ENCODE measurements at places on chromosomes 1 and 21.

- no peak for DNase-seq
These were observed 975.7 kb upstream of the PRMT6 start for GRCh38 chr1:106080608-106081325.

GRCh38 chr1:241352401-241352800 lies 4.6 kb downstream of the RGS7 start:
- no peak for DNase-seq

- no peak for DNase-seq
These were observed 28.6 kb downstream of the AGPAT3 start for GRCh38 chr21:43893536-43894205.

DNA sequence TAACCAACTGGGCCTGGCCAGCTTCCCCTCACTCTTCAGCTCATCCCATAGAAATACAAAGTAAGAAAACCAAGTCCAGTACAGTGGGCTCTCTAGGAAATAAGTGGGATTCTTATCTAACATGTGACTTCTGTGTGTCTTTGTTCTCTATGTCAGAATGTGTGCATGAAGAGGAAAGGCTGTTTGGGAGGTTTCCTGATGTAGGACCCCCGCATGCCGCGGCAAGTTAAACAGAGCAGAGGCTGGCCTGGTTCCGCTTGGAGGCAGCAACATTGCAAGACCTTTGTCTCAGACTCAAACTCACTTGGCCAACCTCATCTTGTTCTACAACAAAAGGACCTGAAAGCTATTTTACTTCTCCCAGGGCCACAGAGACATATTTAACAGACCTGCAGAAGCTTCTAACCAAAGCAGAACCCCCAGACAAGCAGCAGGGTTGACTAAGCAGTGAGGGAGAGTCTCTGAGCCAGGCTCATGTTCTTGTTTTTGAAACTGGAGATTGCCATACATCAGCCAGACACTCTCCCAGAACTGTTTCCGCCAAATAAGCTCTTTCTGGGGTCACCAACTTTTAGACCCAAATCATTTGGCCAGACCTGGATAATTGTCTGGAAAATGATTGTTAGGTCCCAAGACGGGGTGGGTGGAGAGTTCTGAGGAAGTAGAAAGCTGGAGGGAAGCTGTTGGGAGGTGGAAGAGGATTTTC lies 6.2 kb downstream of the MTARC2 start:
- no peak for DNase-seq

DNA sequence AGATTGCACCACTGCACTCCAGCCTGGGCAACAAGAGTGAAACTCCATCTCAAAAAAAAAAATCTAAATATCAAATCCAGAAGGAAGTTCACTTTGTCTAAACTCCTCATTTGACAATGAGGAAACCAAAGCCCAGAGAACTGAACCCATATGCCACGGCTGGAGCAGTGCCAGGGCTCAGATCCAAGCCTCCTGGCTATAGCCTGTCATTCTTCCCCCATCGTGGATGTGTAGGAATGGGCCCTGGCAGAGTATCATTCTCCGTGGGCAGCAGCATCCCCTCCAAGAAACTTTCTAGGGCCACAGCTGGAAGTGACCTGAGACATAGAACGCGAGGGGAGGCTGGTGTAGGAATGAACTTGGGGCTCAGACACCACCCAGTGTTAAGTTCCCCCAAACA lies 47.2 kb downstream of the CAPN9 start:
- no peak for DNase-seq

DNA sequence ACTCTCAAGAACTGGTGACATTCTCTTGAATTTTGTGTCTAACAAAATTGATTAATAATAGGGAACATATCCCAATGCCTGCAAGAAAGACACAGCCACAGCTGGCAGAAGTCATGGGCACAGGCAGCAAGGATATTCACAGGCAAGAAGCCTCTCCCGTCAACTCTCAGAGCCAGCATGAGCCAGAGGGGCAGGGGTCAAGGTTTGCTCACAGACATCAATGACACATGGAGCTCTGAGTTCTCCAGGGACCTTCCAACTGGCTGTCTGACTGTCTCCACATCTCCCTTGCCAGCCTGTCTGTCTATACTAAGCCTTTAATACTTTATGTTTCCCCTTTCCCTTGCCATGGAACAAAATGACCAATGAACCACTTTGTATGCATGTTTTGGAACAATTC lies 101.5 kb upstream of the RAB4A start:
- DNase-seq: no peak

- no peak for DNase-seq
These were observed 216.9 kb upstream of the SAMSN1 start for GRCh38 chr21:14762734-14763694.

DNA sequence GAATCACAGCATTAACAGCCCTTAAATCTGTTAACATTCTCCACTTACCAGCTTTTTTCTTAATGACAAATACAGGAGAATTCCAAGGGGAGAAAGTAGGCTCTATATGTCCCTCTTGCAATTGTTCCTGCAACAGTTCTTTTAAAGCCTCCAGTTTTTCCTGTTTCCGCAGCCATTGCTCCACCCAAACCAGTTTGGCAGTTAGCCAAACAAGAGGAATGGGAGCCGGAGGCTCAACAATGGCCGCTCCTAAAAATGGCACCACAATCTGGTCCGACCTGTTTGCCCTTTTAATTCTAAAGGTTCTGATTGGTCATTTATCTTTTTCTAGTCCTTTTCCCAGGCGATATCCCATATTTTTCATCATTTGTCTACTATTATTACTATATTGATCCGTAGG lies 14.0 kb upstream of the L1TD1 start:
- peak; percentile 76 for DNase-seq

DNA sequence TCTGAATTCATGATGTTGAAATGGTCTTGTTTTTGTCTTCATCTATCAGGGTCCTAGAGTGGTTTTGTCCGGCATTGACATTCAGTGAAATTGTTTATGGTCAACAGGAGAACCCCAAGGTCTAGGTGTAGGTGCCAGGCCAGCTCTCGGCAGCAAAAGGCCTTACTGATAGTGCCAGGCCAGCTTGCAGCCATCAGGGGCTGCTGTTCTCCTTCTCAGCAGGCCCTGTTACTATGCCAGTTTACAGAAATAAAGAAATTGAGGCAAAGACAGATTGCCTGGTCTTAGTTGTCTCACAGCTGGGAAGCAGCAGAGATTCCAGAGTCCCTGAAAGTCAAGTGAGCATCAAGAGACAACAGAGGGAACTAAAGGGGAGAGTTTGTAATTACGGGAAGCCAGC lies 12.0 kb downstream of the HMGB4 start:
- no peak for DNase-seq

GRCh38 chr1:214546886-214547641 lies 4.3 kb downstream of the PTPN14 start:
- peak; percentile 41 for DNase-seq

- no peak for DNase-seq
These were observed 19.8 kb downstream of the SELP start for GRCh38 chr1:169610108-169610507.

GRCh38 chr1:46341222-46342083 lies 846 bp downstream of the NSUN4 start:
- no peak for DNase-seq

- DNase-seq: peak; percentile 90
These were observed 15.8 kb upstream of the TAS1R2 start for GRCh38 chr1:18875107-18875795.

DNA sequence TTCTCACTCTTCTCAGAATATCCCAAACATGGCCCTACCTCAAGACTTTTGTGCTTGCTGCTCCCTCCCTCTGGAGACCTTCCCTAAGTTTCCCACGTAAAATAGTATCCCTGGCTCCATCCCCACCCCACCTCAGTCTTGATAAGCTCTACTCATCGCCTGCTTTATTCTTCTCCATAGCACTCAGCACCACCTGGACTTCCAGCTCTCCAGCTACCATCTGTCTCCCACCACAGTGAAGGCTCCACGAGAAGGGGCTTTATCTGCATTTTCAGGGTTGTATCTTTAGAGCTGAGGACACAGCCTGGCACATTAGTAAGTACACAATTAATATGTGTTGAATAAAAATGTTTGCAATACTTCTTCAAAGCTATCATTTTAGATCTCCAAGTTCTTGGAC lies 37.8 kb downstream of the MAB21L3 start:
- no peak for DNase-seq

GRCh38 chr1:244800821-244801220 lies 34.6 kb upstream of the COX20 start:
- no peak for DNase-seq

- no peak for DNase-seq
These were observed 48.1 kb downstream of the CAMSAP2 start for GRCh38 chr1:200786788-200787187.

GRCh38 chr1:209647156-209647555 lies 5.1 kb downstream of the LAMB3 start:
- DNase-seq: no peak

GRCh38 chr1:34426325-34426896 lies 249.7 kb downstream of the C1orf94 start:
- DNase-seq: no peak

DNA sequence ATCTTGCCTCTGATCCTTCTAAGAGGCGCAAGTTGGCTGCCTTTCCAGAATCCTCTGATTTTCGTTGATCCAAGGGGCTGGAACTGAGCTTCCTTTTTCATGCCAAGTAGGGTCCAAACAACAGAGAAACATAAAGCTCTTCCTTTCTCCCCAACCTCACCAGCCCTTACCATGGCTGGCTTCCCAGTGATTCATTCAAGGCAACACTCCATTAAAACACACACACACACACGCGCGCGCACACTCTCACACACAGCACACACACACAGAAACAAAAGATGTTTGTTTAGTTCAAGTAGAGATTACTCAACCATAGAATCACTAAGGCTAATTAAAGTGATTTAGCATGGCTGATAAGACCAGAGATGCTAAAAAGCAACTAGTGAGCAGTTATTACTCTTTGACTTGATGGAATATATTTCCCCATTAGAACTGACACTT lies 13.0 kb upstream of the GUCA2A start:
- DNase-seq: peak; percentile 49

All from HT-29 (cell line).